Mesenteric fat pad (tissue), 1 donor: ENCODE measurements at places on chromosomes 11 and 22. TPM values are rescaled to one million over a fixed set of nuclear protein-coding genes. Genes with fewer than 3 reads are reported as not detected.

DNA sequence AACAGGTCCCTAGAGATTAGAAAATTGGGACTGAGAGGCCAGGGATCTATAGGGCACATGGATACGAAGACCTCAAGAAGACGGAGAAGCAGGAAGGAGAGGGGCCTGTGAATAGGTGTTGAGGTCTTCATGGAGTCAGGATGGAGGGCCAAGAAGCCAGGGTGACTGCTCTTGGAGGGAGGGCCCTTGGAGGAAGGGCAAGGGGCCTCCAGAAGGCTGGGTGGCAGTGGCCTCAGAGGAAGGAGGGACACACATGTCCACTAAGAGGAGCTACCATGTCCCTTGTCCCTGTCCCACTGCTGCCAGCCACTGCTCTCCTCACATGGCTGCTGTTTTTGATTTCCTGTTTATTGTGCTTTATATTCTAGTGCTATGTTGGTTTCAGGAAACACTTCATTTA, 589.5 kb upstream of the B3GAT1 start:
- no peak for DNase-seq

- DNase-seq: no peak
Observed at GRCh38 chr11:126890561-126890960, 110.0 kb downstream of the KIRREL3 start.

DNA sequence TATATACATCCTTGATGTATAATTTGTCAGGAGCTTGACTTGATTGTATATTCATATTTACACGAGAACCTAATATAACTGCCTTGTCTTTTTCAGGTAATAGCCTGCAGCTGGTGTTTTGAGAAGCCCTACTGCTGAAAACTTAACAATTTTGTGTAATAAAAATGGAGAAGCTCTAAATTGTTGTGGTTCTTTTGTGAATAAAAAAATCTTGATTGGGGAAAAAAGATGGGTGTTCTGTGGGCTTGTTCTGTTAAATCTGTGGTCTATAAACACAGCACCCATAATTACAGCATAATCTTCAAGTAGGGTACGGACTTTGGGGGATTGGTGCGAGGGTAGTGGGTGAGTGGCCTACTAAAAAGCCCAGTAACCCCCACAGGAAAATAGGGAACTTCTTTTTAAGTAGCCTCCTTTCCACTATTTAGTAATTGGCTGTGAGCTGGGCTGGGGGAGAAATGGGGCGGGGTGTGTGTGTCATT, 7.5 kb downstream of the MALAT1 start:
- DNase-seq: no peak

- no peak for DNase-seq
Observed at GRCh38 chr11:12070446-12071267, 39.7 kb upstream of the MICAL2 start.

- no peak for DNase-seq
Observed at GRCh38 chr11:23519194-23519593, 658.9 kb upstream of the CCDC179 start.

- no peak for DNase-seq
Observed at GRCh38 chr11:108817976-108818375, 153.1 kb downstream of the DDX10 start.

- DNase-seq: no peak
Observed at GRCh38 chr22:26851125-26851524, 193.7 kb downstream of the MIAT start.

DNA sequence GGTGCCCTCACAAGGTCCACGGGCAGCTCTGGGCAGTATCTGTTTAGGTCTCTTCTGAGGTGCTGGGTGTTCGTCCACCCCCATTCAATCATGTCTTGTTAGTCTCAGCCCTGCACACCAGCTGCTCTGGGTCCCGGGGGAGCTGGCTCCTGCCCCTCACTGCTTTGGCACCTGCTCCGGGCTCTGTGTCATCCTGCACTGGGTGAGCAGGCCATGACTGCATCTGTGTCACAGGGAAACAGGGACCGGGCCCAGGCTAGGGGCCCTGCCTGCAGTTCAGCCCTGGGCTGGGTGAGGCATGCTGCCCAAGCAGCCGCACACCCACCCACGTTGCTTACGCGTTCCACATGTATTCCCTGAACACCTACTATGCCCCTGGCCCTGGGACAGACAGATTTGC, 43.9 kb downstream of the ELFN2 start:
- DNase-seq: no peak

DNA sequence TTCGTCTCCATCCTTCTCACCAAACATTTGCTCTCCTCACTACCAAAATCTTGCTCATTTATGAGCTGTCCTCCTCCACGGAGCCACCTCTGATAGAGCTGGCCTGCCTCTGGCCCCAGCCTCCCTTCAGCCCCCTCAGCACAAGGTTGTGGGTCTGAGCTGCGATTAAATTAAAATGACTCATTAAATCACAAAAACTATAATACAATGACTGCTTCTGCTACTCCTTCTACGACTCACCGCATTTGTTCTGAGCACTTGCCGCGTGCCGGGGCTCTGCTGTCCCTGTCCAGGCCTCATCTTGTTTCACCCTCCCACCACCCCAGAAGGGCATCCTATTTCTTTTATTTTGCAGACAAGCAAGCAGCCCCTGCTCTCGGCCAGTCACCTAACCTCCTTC, 49.2 kb upstream of the TIMP3 start:
- no peak for DNase-seq

GRCh38 chr11:125441648-125442410, 54.2 kb downstream of the FEZ1 start:
- DNase-seq: peak; percentile 28

- DNase-seq: no peak
Observed at GRCh38 chr11:114746013-114746412, 67.7 kb downstream of the NXPE2 start.

Gene APOBEC3A
- 17.5 TPM for total RNA-seq

Gene OR8A1
- not detected for total RNA-seq

Gene TOB2
- 82.4 TPM for total RNA-seq

Gene SLCO2B1
- total RNA-seq: 185 TPM

Gene KRTAP5-2
- not detected for total RNA-seq

Gene SRSF8
- 32.7 TPM for total RNA-seq
